Stimulated activated CD4-positive, alpha-beta T cell treated with anti-CD3 and anti-CD28 coated beads, Interleukin-15, amount 100 ng/mL, for 24 hours (primary cell): ENCODE measurements at places on chromosomes 4 and X.

DNA sequence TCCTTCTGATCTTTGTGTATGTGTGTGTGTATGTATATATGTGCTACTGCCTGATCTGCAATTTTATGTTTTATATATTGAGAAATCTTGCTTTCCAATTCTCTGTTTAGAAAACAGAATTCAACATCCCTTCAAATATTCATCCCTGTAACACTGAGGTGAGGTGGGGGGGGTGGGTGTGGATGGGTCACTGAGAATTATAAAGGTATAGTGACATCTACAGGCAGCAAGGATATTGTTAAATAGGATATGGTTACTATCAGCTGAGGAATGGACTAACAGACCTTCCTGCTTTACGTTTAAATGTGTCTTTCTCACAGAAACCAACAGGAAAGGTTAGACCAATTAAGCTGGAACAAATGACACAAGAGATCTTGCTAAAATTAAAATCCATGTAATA is 19.0 kb upstream of the MAGEB2 start:
- no peak for DNase-seq

- no peak for DNase-seq
Observed at GRCh38 chr4:7423801-7424552, 10.8 kb downstream of the PSAPL1 start.

DNA sequence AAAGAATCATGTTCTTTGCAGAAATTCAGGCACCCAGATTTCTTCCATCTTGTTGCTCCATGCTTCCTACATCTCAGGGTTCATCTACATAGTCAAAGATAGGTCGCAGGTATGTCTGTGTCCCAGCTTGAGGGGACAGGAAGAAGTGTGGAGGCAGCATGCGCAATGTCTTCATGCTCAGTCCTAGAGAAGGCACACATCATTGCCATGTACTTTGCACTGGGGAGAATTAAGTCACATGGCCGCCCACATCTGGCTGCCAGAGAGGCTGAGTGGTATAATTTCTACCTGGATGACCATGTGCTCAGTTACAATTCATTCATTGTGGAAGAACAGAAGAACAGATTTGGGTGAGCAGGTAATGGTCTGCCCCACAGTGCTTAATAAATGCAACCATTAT is 54.1 kb downstream of the GAB1 start:
- DNase-seq = no peak

DNA sequence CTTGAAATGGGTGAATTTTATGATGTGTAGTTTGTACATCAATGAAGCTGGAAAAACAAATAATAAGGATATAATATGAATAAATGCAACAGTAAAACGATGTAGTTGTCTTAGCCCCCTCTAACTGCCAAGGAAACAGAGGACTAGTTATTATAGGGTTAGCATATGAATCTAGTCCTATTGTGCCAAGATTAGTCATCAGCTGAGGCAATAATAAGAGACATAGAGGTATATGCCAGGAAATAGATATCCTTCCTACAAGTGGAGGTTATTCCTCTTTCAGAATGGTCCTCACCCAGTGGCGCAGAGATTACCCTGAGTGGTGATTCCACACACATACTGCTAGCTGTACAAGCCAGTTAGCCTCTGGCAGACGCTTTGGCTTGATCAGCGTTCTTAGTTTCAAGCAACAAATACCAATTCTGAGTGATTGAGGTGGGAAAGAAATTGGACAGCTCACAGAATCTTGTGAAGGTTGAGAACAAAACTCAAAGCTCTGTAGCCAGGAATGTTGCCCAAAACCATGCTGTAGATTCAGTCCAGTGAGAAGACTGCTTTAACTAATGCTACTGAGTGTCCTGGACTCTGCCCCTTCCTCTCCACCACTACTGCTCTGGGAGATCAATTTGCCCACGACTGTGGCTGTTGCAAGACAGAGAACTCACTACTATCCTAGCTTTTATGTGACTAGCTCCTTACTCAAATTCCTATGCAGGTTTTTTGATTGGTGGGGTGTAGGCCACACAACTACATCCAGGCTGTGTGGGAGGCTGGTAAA is 27.0 kb upstream of the ZNF280C start:
- no peak for DNase-seq

DNA sequence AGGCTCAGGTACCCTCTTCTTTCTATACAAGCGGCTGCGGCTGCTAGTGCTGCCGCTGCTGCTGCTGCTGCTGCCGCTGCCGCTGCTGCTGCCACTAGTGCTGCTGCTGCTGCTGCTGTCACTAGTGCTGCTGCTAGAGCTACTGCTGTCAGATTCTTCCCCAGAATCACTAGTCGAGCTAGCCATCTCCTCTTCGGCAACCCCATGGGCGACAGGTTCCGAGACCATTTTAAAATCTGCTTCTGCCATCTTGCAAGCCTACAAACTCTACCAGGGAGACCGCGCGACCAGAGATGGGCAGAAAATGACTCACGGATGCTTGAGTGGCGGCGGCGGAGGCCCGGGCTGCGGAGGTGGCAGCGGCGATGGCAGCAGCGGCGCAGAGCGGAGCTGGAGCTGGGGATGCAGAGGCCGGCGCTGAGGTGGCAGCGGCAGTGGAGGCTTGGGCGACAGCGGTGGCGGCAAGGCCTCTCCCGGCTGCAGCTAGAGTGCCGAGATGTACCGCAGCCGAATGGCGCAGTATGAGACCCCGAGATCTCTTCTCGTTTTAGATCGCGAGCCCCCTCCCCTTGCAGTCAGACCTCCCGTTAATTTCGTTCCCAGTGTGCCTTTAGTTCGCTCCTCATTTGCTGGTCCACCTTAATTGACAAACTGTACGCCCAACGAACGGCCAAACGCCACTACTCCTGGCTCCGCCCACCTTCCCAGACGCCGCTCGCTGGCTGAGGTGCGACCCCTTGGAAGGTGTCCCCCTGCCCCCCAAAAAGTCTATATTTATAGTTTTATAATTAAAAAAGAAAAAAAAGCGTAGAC is at the start of gene NAP1L3:
TSS of gene NAP1L3 (minus strand) at position 523 of the 813 bp plus-strand sequence. CDS start at position 249, 274 bp downstream.
- peak; percentile 70 for DNase-seq

DNA sequence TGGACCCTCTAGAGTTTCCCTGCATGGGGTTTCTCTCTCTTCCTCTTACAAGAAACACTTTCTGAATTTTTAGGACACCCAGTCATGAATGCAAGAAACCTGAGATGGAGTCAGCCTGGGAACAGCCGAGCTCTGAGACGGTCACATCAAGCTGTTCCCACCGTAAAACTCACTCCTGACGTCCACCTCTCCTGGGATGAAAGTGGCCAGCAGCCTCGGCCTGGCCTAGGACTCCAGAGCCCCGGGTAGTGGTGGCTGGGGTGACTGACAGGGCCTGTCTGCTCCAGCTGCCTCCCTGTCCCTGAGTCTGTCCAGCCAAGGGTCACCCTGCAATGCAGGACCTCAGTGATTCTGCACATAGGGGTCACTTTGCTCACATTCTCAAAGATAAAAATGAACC is 217.8 kb downstream of the SHOX start:
- no peak for DNase-seq

DNA sequence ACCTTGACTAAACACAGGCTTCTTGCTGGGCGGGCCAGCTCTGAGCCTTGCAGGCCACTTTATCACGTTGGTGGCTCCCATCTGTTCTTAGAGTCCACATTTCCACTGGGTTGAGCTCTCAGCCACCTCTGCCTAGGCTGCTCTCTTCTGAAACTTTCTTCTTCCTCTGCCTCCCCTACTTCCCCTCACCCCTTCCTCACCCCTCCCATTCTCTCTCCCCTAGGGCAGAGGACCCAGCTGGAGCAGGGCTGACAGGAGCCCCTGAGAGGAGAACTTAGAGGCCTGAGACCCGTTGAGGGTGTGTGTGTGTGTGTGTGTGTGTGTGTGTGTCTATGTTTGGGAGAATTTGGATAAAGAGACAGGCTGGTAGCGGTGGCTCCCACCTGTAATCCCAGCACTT is 19.9 kb upstream of the TMSB4X start:
- no peak for DNase-seq

GRCh38 chrX:103918050-103918449 is 44.4 kb upstream of the TMSB15B start:
- peak; percentile 57 for DNase-seq

DNA sequence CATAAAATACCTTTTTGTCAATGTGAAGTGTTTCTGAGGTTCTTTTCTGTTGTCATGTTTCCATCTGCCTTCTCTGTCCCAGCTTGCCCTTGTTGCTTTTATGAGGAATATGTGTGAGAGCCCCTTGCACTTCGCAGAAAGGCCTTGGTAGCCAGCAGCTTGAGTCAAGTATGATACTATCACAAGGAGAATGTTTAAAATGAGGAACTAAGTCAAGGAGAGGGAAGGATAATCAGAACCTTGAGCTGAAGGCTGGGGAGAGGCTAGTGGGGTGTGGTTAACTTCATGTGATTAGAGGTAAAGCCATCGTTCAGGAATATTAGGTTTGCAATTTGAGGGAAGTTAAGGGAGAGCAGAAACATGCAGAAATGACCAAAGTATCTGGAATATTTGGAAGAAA is 12.7 kb downstream of the PGK1 start:
- DNase-seq = no peak

- no peak for DNase-seq
Observed at GRCh38 chr4:154465085-154465484, 26.5 kb downstream of the DCHS2 start.

DNA sequence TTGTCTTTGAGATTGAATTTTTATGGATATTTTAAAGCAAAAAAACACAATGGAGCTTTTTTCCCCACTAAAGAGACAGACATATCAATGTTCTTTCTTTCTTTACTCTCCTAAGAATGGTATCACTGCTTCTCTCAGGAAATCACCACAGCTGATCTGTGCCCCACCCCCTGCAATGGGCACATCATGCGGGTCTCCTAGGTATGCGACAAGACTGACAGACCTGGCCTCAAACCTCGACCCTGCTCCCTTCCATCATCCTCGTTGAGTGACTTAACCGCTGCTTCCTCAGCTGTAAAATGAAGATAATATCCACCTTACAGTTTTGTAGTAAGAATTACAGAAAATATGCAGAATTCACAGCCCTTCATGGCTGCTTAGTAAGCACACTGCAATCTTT is 58.3 kb downstream of the LEF1 start:
- no peak for DNase-seq

GRCh38 chrX:83022020-83022419 is 486.1 kb upstream of the POU3F4 start:
- DNase-seq = no peak

DNA sequence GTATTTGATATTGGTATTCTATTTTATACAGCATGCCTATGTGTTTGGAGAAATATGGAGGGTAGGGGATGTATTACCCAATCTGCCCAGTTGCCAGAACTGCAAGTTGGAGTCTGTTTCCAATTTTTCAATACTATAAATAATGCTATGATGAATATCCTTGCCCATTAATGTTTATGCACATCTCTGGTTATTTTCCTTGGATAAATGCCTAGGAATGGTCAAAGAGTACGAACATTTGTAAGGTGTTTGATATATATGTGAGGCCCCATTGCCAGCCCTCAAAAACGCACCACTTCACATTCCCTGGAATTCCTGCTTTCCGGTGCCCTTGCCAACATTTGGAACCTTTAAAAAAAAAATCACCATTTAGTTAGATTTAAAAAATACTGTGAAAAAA is 34.3 kb downstream of the CLDN34 start:
- no peak for DNase-seq

DNA sequence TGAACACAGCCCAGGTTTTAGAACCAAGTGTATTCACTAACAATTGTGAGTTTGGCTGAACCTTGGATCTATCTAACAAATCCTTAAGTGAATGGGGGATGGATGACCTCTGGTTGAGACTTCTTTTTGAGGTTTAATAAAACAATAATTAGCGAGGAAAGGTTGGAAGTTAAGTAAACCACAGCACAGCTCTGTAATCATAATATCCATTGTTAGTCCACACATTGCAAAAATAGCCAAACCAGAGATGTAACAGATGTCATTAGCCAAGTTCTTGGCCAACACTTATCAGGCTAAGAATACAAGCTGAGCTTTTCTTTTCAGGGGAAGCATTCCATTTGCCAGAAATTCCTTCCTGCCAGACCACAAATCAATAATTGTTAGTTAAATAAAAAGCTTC is 59.1 kb downstream of the FREM3 start:
- no peak for DNase-seq

GRCh38 chr4:121009578-121010478 is 62.5 kb downstream of the NDNF start:
- no peak for DNase-seq

GRCh38 chrX:144616317-144616716 is 631.0 kb upstream of the SPANXN1 start:
- DNase-seq = no peak

DNA sequence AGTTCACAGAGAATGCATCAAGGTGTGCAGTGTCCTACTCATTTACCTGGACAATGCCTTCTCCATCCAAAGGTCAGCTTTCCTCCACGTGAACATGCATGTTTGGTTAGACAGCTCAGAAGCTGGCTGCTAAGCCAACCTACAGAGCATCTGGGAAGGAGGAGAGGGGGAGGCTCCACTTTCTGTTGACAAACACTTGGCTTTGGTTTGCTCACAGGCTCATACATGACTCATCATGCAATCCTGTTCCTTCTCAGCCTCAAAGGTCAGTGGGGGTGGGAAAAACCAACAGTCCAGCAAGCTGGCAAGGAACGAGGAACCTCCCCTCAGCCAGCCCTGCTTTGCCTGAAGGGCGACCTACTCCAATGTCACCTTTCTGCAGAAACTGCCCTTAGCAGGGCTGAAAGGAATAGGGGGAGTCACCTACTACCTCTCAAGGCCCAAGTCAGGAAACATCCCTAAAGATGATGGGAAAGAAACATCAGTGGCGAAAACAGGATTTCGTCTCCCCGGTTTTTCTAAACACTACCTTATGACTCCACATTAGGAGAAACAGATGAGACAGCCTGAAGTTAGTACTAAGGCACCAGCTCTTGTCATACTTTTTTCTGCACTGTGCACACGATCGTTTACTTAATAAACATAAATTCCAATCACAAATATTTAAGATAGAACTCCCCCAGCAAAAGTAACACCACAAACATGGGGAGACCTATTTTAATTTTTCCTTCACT is 37.9 kb downstream of the RELL1 start:
- DNase-seq = no peak

GRCh38 chr4:165905405-165906027 is 32.5 kb downstream of the TLL1 start:
- no peak for DNase-seq

DNA sequence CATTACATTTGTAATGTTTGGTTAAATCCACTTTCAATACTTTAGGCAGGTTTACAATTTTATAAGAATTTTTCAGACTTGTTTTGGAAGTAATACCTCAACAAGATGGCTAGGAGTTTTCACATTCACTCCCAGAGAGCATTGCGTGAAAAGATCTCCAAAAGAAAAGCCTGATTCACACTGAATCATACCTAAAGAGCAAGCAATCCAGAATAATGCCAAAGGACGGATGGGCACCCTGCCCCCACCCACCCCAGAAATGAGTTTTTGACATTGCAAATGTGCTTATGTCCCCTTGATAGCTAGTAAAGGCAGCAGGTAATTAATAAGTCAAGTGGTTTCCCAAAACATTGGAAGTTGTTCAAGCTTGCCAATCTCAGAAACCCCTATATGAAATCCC is 557.7 kb upstream of the TENM3 start:
- no peak for DNase-seq

- peak; percentile 99 for DNase-seq
Observed at GRCh38 chrX:318068-318738, 393 bp downstream of the GTPBP6 start.

- no peak for DNase-seq
Observed at GRCh38 chr4:179631321-179631720, 2189.1 kb upstream of the AGA start.

GRCh38 chr4:153439831-153440230 is 26.3 kb upstream of the TMEM131L start:
- DNase-seq = no peak
